ENCODE measurements at places on chromosomes 5 and 9. TPM values are rescaled to one million over a fixed set of nuclear protein-coding genes. Genes with fewer than 3 reads are reported as not detected.

The GCNT4 gene
- polyA plus RNA-seq = 0.34 TPM

The SHISAL2B gene
- 0.27 TPM for polyA plus RNA-seq

The IL17B gene
- polyA plus RNA-seq = not detected

The PCDHGA11 gene
- 0.79 TPM for polyA plus RNA-seq

The ZCCHC10 gene
- 19.9 TPM for polyA plus RNA-seq

The GOLM1 gene
- polyA plus RNA-seq = 17.0 TPM

The UGCG gene
- polyA plus RNA-seq = 18.7 TPM

The QRFP gene
- polyA plus RNA-seq = 0.03 TPM

Data from adipose tissue (tissue), 3 donors.